Brain microvascular endothelial cell (primary cell): ENCODE measurements at places on chromosomes 3 and 15.

GRCh38 chr3:111895071-111895470, 36.0 kb downstream of the PHLDB2 start:
- peak; percentile 47 for DNase-seq

DNA sequence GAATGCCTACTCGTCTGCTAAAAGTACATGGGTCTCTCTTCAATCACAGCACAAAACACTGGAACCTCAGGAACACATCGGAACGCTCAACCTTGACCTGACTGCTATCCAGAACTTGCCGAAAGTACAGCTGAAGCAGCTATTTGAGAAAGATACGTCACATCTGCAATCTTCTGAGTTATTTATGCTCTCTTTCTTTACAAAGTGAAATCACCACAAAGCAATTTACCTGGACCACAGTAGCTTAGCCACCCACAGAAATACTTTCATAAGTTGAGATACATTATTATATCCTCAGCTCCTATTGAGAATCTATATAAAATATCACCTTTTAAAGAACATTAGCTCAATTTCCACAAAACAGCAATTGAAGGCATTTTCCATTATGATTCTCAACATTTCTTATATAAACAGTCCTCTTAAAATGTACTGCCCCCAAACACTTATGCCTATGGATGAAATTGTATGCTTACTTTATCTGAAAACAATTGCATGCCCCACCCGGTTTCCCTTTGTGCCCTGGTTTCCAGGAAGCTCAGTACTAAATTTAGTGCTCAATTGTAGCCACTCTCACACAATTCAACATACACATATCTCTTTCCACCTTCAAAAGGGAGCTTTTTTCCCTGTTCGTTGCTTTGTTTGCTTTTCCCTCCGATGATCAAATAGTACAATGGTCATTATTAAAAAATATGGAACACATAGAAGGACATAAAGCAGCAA, 31.8 kb downstream of the HEG1 start:
- DNase-seq = no peak

DNA sequence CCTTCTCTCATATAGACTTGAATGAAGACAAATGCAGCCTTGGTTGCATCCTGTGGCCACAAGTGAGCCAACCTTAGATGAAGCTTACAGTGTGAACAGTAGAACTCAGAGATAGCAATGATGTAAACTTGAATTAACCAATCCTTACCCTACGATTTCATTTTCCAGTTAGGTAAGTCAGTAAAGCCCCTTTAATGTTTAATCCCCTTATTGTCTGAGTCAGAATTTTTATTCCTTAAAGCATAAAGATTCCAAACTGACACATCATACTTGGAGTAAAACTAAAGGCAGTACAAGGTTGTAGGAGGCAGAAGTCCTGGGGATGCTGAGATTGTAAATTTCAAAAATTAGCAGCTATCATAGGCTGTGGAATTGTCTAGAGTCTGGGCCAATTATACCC, 507.8 kb upstream of the DPH6 start:
- no peak for DNase-seq

GRCh38 chr15:69523010-69524001, 70.7 kb downstream of the RPLP1 start:
- peak; percentile 79 for DNase-seq

- no peak for DNase-seq
Measured at GRCh38 chr15:62060896-62061280, 641 bp upstream of the VPS13C start.

DNA sequence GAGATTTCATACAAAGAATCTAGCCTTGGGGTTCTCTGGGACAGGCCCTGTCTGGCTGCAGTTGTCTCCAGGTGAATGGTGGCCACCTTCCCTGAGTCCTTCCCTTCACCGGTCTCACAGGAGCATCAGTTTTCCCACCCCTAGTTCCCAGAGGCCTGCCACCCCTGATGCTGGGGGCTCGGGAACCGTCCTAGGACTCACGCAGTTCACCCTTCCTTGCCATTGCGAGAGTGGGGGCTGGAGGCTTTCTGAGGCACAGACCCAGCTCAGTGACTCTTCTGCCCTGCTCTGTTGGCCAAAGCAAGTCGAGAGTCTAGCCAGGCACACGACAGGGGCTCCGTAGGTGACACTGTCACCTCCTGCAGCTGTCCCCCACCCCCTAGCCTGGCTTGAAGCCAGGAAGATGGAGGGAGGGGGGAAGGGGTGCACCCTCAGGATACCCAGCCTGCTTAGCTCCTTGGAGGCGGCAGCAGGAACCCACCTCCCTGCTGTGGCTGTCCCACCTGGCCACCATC, 130.3 kb downstream of the NUP210 start:
- DNase-seq = no peak

DNA sequence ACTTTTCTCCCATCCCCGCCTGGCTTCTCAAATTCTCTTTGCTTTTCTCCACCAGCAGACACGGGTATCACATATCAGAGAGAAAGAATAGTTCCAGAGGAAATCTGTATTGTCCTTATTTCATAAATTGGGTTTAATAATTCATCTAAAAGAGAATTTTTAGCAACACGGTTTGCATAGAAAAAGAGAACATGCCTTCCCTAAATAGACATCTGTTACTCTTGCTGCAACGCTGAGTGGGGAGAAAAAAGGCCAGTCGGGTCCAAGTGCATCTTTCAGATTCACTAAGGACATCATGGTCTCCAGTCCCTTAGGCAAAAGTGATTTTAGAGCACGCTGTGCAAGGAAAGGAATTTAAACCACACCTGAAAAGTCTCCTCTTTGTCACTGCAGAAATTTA, 201.3 kb downstream of the ABHD5 start:
- DNase-seq = no peak

GRCh38 chr3:50359760-50360110, 414 bp upstream of the TMEM115 start:
- DNase-seq = no peak

DNA sequence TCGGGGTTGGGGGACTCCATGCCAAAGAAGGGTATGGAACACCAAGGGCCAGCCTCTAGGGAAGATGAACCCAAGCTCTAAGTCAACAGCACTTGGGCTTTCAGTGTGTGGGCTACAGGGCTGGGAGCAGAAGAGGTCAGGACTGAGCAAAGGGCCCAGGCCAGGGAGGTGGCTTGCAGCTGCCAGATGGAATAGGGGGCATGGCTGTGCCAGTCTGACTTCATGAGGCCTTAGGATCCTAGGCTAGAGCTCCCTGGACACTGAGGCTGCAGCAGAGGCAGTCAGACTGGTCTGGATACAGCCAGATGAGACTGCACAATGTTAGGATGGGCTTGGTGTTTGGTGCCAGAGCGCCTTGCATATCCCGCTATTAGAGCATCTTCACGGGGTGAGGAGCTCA, 3.8 kb downstream of the RASGRF1 start:
- no peak for DNase-seq

DNA sequence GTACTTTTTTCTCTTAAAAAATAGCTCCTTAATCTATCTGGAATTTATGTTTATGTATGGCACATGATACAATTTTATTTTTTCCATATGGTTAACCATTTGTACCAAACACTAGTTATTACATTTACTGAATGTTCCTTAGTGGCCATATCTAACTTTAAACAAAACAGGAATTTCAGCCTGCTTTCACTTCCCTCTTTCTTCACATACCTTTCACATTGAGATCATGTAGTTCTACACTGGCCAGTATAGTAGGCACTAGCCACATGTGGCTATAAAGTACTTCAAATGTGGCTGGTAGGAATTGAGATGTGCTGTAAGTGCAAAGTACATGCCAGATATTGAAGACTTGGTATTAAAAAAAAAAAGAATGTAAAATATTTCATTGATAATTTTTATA, 4.7 kb upstream of the RYK start:
- DNase-seq = no peak

GRCh38 chr3:180188512-180189309, 152.0 kb upstream of the PEX5L start:
- DNase-seq = no peak

DNA sequence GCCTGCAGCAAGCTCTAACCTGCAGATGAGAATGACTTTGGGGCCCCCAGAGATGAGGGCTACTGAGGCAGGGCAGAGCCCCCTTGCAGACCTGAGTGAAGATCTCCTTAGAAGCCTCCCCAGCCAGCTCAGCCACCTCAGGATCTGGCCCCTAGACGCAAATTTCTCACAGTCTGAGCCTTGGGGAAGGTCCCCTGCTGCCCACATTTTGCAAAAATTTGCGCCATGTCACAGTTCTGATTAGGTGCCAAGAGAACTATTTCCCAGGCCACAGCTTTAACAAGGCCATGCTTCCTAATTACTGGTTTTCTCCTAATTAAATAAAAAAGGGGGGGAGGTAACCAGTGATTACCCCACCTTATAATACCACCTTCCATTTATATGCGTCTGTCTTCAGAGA, 81.0 kb upstream of the HES1 start:
- no peak for DNase-seq

DNA sequence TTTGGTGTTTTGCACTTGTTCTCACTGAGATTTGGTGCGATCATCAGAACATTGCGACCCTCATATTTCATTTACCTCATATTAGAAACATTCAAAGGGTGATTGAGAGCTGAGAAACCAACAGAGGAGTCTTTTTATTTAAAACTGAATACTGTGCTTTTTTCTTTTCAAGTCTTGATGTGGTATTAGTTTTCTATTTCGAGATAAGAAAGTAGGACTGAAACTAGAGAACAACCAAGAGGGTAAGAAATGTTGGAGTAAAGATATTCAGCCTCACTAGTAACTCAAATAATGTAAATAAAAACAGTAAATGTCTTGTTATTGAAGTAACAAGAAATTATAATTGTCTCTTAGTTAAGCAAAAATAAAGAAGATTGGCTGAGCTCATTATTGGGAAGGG, 26.5 kb downstream of the EFHB start:
- no peak for DNase-seq

- no peak for DNase-seq
Measured at GRCh38 chr15:66356077-66356358, 467 bp downstream of the TIPIN start.

DNA sequence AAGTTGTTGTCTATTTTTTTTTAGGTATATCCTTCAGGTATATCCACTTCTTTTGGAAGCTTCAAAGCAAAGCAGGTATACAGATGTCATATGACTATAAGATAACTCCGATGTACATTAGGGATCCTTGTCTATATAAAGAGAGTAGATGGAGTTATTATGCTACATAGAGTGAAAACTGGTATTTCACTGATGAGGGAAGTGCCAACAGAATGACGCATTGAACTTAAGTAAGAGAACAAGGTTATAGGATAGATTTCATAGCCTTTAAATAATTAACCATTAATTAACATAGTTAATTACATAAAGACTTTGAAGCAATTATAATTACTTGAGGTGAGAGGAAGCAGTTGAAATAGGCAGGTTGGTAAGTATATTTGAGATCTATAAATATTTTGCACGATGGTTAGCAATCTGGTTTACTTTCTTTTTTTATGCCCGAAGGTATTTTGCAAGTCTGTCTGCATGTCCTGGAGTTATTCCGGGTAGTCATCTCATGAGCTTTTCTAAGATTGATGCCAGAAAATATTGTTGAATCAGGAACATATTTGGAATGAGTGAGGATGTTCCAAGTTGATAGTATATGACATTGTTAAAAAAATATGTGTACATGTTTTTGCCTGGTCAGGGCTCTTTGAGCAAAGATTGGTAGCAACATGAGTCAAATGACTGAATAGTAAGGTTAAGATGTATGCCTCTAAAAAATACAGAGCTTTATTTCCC, 299.5 kb upstream of the KCNMB2 start:
- DNase-seq = peak; percentile 51

GRCh38 chr3:56269755-56270535, 198.3 kb downstream of the ERC2 start:
- no peak for DNase-seq

DNA sequence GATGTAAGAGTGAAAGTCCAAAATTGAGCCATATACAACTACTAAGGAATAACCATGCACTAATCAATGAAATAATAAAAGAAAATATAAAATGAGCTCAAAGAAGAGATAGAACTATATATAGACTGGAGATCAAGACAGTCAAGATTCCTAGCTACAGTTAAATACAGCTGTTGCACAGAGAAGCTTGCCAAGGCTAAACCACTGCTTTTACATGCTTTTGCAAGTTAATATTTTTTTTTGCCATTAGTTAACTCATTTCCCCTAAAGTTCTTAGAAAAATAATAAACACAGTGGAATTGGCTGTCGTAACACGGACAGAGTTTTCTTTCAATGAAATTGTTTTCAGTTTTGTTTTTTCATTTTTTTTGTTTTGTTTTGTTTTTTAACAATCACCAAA, 123.0 kb downstream of the VGLL3 start:
- no peak for DNase-seq

GRCh38 chr3:132290833-132291232, 26.4 kb upstream of the ACP3 start:
- DNase-seq = no peak

GRCh38 chr15:20106026-20106425, 435.6 kb downstream of the GOLGA6L6 start:
- DNase-seq = no peak

DNA sequence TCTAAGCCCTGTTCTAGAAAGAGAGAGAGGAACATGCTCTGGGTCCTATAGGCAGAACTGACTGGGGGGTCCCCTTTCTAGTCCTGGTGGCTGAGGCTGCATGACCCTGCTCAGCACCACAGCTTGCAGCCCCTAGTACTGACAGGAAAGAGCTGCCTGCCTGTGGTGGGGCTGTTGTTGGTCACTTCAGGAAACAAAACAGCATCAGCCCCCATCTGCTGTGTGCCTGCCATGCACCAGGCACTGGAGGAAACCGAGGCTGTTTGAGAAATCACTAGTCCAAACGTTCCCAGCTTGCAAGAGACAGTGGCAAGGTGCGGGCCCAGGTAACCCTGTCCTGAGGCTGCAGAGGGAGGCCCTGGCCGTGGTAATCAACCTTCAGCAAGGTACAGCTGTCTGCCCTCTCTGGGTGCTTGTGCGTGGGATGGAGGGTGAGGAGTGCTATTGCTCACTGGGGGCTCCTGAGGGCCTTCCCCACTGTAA, 90.6 kb downstream of the IQSEC1 start:
- DNase-seq = no peak

DNA sequence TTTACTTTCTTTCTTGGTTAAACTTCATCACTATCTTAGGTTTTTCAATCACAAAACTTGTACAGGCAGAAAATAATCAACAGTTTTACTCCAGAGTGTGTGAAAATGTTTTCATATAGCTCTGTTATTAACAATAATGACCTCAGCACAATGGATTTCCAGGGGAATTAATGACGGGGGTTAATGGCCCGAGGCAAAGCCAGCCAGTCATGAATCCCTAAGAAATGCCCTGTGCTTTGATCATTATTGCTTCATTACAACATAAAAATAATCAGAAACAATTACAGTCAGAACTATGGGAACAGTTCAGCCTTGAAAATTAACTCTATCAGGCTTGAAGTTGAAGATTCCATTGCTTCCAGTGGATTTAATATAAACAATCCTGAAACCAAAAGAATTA, 875.4 kb downstream of the ROBO2 start:
- no peak for DNase-seq

GRCh38 chr15:94083467-94084052, 147.8 kb upstream of the MCTP2 start:
- peak; percentile 64 for DNase-seq

GRCh38 chr15:27342991-27343390, 372.0 kb downstream of the GABRG3 start:
- no peak for DNase-seq

GRCh38 chr3:152664766-152665165, 170.2 kb upstream of the P2RY1 start:
- DNase-seq = no peak
